ENCODE measurements at places on chromosomes 2 and 18.

DNA sequence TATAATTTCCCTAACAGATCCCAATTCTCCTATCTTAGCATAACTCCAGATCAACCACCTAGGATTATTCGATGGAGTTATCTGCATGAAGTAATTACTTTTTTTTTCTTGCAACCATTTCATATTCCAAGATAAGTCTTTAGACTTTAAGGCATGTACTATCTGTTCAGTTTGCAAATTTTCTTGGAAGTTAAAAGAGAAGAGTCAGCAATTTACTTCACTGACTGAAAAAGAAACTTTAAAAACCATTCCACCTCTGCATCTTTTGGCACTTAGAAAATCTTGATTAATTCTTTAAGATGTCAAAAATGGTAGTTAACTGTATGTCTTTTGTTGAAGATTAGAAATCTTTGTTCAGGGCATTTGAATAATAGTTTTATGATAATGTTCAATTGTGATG is 830.5 kb upstream of the KLHL29 start:
- no peak for DNase-seq

DNA sequence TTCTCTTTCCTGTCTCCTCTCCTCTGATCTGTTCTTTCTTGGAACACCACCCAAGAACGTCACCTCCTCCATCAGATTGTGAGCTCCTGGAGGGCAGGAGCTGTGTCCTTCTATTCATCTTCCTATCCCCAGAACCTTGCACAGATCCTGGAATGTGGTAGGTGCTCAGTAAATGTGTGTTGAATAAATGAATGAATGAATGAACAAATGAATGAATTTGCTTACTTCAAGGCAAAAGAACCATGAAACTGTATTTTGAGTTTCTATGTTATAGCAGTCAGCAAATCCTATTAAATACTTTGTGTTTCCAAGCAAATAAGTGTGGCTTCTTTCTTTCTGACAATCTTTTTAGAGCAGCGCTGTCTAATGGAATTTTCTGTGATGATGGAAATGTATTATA is 14.8 kb downstream of the FABP1 start:
- no peak for DNase-seq

DNA sequence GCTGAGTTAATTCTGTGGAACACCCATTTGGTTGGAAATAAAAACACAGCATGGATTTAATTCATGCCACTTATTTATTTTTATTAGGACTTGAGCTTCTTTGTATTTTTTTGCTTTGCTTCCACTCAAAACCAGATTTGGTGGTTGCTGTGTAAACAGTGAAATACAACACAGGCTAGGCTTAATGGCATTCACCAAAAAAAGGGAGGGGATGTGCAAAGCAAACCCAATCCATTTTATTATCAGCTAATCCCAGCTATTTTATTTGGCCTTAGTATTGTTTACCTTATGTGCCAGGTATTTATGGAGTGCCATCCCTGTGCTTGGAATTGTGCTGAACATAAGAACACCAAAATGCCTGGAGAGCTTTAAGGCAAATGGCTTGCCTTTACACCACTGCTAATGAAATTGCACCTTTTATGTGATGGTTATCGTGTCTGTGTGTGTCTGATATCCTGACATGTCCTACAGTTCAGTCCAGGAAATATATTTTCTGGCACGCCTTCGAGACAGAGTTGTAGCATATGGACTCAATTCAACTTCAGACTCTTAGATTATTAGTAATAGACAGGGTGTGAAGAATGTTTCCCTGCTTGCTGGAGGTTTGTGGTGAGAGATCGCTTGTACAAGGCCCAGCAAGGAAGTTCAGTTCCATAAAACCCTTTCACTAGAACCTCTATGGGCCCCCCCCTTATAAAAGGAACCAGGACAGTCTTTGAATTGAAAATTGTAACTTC is 99.6 kb downstream of the PRPF40A start:
- no peak for DNase-seq

GRCh38 chr18:75139226-75139911 is 69.6 kb downstream of the PTGR3 start:
- no peak for DNase-seq

GRCh38 chr2:77085561-77085960 is 436.6 kb downstream of the LRRTM4 start:
- no peak for DNase-seq

DNA sequence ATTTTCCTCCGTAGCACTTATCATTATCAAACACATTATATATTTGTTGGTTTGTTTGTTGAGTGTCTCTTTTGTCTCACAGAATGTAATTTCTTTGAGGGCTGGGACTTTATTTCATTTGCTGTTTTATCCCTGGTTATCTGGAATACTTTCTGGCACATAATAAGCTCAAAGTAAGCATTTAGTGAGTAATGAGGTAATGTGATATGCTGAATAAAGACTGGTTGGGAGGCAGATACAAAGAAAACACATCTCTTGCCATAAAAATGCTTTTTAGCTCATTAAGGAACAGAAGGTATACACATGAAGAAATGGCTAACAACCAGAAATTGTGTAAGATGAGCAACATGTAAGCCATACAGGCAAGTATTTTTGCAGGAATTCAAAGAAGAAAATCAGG is 1411.8 kb downstream of the LRP1B start:
- DNase-seq, result no peak

DNA sequence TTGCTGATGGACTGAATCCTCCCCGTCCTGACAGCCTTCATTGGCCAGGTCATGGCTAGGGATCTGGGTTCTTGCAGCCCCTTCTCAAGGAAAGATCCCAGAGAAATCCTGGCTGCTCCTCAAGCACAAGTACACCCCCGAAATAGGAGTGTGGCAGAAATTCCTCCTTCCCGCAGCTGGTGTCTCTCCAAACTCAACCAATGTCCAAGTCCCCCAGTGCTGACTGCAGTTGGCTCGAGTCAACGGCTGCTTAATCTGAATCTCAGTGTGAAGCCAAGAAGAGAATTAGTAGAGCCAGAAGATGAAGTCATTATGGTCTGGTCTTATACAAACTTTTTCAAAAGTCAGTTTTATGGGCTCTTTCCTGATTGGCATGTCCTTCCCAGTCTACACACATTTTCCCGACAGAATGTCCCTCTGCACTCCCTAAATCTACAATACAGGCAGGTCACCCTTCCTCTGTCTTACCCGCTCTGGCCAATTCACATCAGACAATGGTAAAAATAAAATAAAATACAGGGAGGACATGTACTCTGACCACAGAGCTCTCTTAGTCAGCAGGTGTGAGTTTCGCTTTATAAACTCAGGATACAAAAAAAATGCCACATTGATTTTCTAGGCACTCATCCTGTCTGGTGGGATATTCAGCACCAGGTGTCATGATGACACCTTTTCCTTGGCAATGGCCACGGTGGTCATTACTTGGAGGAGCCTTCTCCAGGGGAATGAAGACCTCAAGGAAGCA is 76.9 kb upstream of the PAPOLG start:
- no peak for DNase-seq

GRCh38 chr2:129957891-129958290 is 21.6 kb upstream of the RAB6C start:
- DNase-seq, result no peak

GRCh38 chr18:27120246-27120645 is 64.9 kb downstream of the CHST9 start:
- no peak for DNase-seq

DNA sequence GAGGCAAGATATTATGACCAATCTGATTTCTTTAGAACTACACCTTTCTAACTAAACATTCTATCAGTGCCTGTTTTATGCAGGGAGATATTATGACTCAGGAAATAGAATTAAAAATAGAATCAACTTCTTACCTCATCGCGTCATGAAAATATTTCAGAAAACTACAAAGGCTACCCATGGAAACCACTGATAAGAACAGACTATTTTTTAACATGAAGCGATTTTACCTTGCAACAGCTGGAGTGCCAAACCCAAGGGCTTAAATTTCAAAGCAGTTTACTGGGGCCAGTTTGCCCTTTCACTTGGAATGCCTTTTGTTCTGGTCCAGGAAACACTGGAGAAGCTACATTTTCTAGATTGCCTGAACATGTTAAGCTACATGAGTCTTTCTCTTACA is 304.8 kb upstream of the CCDC68 start:
- no peak for DNase-seq

- no peak for DNase-seq
Observed at GRCh38 chr18:56062931-56063330, 474.9 kb upstream of the TCF4 start.

- DNase-seq, result peak; percentile 78
Observed at GRCh38 chr2:172106108-172106961, 3.6 kb upstream of the DLX2 start.
